ENCODE measurements at places on chromosomes 1 and 21. TPM values are rescaled to one million over a fixed set of nuclear protein-coding genes. Genes with fewer than 3 reads are reported as not detected.

DNA sequence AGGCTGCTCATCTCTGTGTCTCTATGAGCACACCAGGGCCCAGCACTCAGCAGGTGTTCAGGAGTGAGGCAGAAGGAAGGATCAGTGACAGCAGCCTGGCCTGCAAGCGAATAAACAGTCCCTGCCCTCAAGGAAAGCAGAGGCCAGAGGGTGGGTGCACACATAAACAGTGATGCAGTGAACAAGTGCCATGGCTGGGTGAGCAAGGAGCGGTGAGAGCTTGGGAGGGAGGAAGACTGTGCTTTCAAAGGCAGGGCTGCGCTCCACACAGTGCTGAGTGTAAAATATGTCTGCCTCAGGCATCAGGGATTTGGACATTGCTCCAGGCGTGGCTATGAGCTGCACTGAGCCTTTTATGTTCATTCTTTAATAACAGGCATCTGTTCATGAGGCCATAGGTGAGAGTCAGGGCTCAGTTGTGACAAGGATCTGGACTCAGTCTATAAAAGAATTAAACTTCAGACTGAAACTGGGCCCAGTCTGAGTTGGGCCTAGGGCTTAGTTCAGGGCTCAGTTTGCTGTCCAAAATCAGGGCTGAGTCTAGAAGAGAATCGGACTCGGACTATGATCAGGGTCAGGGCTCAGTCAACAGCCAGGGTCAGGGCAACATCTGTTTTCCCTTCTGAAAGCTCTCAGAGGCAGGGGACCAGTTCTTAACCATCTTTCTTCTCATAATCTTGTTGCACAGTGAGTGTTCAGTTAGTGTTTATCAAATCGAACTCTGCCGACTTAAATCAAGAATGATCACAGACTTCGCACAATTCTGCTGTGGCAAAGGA, 213.7 kb downstream of the FOXD2 start:
- H3K27me3 ChIP-seq: no peaks in the 10 kb centered on the region
- H3K4me3 ChIP-seq: no peak overlapping the region
- H3K4me1 ChIP-seq: no peaks in the 10 kb centered on the region

The DMBX1 gene
- total RNA-seq: not detected

DNA sequence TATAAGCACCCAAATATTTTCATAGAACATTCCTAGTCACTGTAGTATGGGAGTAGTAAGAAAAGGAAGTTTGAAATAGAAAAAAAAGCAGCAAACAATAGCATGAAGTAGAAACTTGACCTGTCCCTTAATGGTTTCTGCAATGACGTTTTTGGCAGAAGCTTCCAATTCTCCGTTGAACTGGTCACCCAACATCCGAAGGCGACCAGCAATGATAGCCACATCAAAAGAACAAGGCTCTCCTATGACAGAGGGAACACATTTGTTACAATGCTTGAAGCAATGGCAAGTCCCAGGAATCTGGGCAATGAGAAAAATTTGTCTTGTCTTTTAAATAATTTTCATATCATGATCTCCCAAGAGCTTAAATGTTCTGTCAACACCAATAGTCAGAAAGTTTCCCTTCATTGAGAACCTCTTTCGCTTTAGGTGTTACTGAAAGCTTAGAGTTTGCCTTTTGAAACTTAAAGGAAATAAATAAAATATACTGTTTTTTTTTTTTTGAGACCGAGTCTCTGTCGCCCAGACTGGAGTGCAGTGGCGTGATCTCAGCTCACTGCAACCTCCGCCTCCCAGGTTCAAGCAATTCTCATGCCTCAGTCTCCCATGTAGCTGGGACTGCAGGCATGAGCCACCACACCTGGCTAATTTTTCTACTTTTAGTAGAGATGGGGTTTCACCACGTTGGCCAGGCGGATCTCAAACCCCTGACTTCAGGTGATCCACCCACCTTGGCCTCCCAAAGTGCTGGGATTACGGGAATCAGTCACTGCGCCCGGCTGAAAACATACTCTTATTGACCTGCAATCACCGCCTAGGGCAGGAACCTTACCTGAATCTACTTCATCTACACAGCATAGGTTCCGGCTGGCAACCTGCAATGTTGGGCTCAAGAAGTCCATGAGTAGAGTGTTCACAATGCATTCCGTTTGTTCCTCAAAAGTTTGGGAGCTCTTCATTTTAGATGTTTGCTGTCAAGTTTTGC, 672 bp downstream of the BCL2L15 start:
- DNase-seq: no peak
- no peak overlapping the region for H3K27ac ChIP-seq
- no peaks in the 10 kb centered on the region for H3K36me3 ChIP-seq
- no peaks in the 10 kb centered on the region for H3K4me1 ChIP-seq
- H3K4me3 ChIP-seq: no peak overlapping the region
- H3K27me3 ChIP-seq: no peaks in the 10 kb centered on the region

DNA sequence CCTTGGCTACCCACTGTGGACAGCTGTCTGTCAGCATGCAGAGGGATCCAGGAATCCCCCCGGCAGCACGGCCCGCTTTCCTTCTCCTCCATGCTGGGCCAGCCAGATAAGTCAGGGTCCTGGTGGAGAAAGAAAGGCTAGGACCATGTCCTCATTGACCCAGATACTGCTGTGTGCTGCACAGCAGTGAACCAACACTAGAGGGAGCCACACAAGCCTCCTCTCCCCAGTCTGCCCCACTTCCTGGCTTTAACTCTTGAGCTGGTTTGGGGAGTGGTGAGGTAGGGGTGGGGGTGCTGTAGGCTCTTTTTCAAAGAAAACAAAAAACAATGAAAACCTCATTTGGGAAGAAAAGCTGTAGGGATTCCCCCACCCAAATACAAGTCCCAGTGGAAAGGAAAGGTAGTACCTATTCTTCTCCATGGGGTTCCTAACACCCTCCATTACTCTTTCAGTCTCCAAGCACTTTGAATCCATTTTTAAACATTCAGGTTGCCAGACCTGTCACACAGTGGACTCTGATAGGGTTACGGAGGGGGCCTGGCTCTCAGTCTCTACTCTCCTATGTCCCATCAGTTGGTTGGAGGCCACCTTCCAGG, 84.9 kb upstream of the CD1D start:
- H3K4me1 ChIP-seq: no peaks in the 10 kb centered on the region
- no peaks in the 10 kb centered on the region for H3K27me3 ChIP-seq
- no peak overlapping the region for H3K4me3 ChIP-seq
- DNase-seq: peak; percentile 17

GRCh38 chr1:158148468-158148867, 32.2 kb upstream of the CD1D start:
- no peaks in the 10 kb centered on the region for H3K27me3 ChIP-seq
- no peak for DNase-seq
- no peaks in the 10 kb centered on the region for H3K36me3 ChIP-seq
- peaks cover 3% of the 10 kb centered on the region for H3K4me1 ChIP-seq
- H3K27ac ChIP-seq: no peak overlapping the region

- H3K27ac ChIP-seq: no peak overlapping the region
- DNase-seq: no peak
- H3K4me1 ChIP-seq: peaks cover 5% of the 10 kb centered on the region
- H3K4me3 ChIP-seq: no peak overlapping the region
- H3K27me3 ChIP-seq: no peaks in the 10 kb centered on the region
Observed at GRCh38 chr21:34907461-34908418, 141.4 kb downstream of the RUNX1 start.

DNA sequence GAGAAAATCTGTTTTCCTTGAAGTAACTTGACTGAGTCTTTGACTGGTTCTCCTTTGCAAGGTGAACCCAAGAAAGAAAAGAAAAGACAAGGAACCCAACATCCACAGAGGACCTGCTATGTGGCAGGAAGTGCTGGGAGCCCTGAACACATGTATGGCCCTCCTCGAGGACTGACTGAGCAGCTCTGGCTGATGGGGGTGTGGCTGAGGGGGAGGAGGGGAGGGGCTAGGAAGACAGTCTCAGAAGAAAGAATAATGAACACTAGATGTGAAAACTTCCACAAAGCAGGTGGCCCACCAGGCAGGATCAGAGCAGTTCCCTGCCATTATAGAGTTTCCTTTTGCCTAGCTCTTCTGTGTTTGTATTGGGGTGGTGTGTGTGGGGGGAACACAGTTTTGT, 26.1 kb downstream of the NENF start:
- H3K4me3 ChIP-seq: no peak overlapping the region

GRCh38 chr1:179337288-179337687, 28.5 kb upstream of the AXDND1 start:
- H3K27ac ChIP-seq: no peak overlapping the region
- no peaks in the 10 kb centered on the region for H3K4me1 ChIP-seq
- no peak overlapping the region for H3K4me3 ChIP-seq
- DNase-seq: no peak

DNA sequence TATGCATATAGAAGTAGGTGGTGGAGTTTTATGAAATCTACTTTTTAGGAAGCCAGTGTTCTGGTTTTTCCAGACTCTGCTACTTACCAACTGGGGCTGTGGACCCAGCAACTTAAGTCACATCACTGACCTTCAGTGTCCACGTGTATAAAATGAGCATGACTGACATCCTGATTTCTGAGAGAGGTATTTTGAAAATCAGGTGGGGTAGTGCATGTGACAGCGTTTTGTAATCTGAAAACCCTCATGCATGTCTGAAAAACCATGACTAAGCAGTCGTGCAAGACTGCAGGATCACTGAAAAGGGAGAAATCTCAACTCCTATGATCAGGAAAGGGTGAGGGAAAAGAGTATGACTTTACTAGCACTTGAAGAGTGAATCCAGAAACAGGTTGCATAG, 26.1 kb downstream of the CR1L start:
- H3K4me1 ChIP-seq: no peaks in the 10 kb centered on the region
- H3K27ac ChIP-seq: no peak overlapping the region
- H3K36me3 ChIP-seq: no peaks in the 10 kb centered on the region
- peaks cover 18% of the 10 kb centered on the region for H3K27me3 ChIP-seq

GRCh38 chr1:7108251-7108650, 323.0 kb downstream of the CAMTA1 start:
- H3K4me3 ChIP-seq: no peak overlapping the region
- peaks cover 18% of the 10 kb centered on the region for H3K27me3 ChIP-seq
- DNase-seq: no peak
- H3K36me3 ChIP-seq: no peaks in the 10 kb centered on the region
- no peak overlapping the region for H3K27ac ChIP-seq

GRCh38 chr1:94072840-94073522, 48.0 kb downstream of the ABCA4 start:
- H3K27me3 ChIP-seq: no peaks in the 10 kb centered on the region
- no peak overlapping the region for H3K4me3 ChIP-seq
- no peak overlapping the region for H3K27ac ChIP-seq
- no peaks in the 10 kb centered on the region for H3K36me3 ChIP-seq

DNA sequence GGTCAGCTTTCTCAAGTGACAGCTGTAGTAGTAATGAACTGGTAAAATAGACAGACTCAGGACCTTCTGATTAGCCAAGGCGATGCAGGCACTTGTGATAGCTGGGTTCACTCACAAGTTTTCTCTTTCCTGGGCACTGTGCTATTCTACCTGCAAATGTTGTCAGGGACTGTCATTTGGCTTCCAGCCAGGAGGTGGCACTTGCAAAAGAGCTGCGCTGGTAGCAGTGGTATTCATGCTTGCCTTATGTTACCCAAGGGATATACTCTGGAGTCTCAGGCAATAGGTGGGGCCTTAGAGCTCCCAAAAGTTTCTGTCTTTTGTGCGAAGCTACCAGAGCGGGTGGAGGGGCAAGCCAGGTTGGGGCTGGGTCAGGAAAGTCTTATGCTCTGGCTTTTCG, 23.5 kb downstream of the IFI44 start:
- no peak overlapping the region for H3K27ac ChIP-seq
- no peak for DNase-seq
- no peak overlapping the region for H3K4me3 ChIP-seq
- no peaks in the 10 kb centered on the region for H3K27me3 ChIP-seq

DNA sequence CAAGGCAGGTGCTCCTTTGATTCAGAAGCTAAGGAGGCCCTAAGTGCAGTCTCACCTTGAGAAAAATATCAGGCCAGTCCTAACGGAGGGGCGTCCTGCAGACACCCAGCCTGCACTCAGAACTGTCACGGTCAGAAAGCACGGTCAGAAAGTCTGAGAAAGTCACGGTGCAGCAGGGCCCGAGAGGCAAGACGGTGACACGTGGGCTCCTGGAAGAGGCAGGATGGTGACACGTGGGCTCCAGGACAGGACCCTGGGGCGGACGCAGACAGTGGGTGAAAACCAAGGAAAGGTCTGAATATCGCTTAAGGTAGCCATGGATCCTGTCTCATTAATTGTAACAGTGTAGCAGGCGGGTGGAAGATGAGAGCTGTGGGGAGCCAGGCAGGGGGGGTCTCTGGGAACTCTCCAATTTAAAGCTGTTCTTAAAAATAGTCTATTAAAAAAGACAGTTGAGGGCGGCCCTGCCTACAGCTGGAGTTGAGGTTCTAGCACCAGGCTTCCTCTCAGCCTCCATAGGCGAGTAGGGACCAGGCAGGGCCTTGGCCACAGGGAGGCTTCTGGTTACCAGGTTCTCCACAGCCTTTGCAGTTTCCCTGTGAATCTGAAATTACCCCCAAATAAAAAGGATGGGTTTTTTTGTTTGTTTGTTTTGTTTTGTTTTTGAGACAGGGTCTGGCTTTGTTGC, 65.2 kb downstream of the FAAP20 start:
- no peak overlapping the region for H3K27ac ChIP-seq
- no peaks in the 10 kb centered on the region for H3K36me3 ChIP-seq
- no peak for DNase-seq
- no peak overlapping the region for H3K4me3 ChIP-seq

- peak overlapping the region; percentile 31 for H3K4me3 ChIP-seq
- no peak for DNase-seq
- peaks cover 22% of the 10 kb centered on the region for H3K4me1 ChIP-seq
- peaks cover 5% of the 10 kb centered on the region for H3K27me3 ChIP-seq
- no peak overlapping the region for H3K27ac ChIP-seq
Observed at GRCh38 chr1:154327466-154328317, 2.4 kb downstream of the ATP8B2 start.

- no peaks in the 10 kb centered on the region for H3K36me3 ChIP-seq
- H3K27me3 ChIP-seq: no peaks in the 10 kb centered on the region
- H3K27ac ChIP-seq: no peak overlapping the region
- peaks cover 17% of the 10 kb centered on the region for H3K4me1 ChIP-seq
- H3K4me3 ChIP-seq: no peak overlapping the region
- no peak for DNase-seq
Observed at GRCh38 chr1:28178690-28179485, 2.4 kb upstream of the PTAFR start.

- H3K4me1 ChIP-seq: peaks cover 3% of the 10 kb centered on the region
- H3K27me3 ChIP-seq: no peaks in the 10 kb centered on the region
- no peak overlapping the region for H3K27ac ChIP-seq
- no peaks in the 10 kb centered on the region for H3K36me3 ChIP-seq
Observed at GRCh38 chr1:25793585-25794170, 6.3 kb upstream of the SELENON start.

DNA sequence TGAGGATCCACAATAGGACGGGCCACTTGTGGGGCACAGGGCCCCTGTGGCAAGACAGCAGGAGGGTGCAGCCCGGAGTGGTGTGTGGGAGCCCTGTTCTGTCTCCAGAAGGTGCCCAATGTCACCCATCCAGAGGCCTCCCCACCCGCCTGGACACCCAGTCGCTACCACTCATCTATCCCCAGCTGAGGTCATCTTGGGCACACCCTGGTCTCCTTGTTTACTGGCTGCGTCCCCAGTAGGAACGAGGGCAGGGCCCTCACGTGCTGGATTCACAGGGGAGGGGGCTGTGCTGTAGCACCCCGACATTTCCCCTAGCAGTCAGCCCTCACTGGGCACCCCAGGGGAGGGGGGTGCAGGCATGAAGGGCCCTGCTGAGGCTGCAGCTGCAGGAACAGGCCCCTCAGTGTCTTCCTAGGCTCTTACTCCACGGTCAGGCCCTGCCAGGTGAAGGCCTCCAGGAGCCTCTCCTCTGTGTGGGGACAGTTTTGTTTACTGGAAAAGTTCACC, 2.3 kb upstream of the TNNT2 start:
- no peak overlapping the region for H3K4me3 ChIP-seq
- H3K4me1 ChIP-seq: peaks cover 25% of the 10 kb centered on the region
- no peak for DNase-seq
- peaks cover 13% of the 10 kb centered on the region for H3K27me3 ChIP-seq
- H3K27ac ChIP-seq: no peak overlapping the region

GRCh38 chr1:10598389-10598702, 123.6 kb downstream of the PEX14 start:
- H3K4me1 ChIP-seq: peaks cover 19% of the 10 kb centered on the region
- DNase-seq: no peak
- H3K27me3 ChIP-seq: no peaks in the 10 kb centered on the region

The ICOSLG gene
- total RNA-seq: under 0.01 TPM
